ENCODE measurements at places on chromosomes 7 and 10.

DNA sequence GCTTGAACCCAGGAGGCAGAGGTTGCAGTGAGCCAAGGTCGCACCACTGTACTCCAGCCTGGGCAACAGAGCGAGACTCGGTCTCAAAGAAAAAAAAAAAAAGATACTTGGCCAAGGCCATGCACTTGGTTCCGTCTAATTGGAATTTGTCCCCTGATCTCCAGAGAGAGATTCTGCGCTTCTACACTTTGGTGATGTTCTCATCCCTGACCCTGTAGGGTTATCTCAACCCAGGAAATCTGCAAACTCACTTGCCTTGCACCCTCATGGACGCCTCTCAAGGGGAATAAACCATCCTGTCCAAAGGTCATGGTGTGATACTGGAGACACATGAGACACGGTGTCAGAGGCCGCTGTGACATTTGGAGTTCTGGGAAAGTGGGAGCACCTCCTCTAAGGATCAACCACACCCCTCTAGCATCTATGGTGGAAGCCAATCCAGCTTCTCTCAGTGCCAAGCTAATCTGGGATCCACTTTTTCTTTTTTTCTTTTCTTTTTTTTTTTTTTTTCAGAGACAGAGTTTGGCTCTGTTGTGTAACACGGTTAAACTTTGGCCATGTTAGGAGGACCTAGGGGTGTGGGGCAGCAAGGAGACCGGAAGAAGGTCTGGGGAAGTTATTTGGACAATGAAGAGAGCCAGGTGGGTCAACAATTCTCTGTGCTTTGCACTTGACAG is 7.8 kb upstream of the POR start:
- no peak for DNase-seq

GRCh38 chr10:128928231-128928836 is 538.7 kb upstream of the MGMT start:
- DNase-seq, result no peak

DNA sequence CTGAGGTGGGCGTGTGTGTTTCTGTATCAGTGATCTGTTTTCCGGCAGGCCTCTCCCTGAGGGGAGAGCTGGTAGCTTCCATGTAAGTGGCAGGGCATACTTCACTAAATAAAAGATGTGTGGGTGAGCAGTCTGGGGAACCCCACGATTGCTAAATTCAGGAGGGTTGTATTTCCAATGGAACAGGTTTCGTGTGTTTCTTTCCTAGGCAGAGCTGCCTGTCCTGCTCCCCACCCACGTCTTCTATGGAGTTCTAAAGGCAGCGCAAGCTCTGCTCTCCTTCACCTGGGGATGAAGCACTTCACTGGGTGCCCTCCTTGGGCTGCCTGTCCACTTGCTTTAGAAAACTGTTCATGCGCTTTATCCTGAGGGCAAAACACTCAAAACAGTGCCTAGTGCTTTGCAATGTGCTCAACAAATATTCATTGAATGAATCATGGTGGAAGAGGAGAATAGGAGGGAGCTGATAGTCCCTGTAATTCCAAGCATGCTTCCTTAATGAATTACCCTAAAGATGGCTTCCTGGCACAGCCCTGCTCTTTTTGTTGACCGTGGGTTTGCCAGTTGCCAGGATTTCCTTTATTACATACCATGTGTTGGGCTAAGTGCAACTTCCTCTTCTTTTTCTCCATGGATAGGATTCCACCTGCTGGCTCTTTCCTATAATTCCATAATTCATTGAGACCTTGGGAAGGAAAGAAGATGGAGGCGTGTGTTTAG is 50.6 kb upstream of the SRPK2 start:
- no peak for DNase-seq

- no peak for DNase-seq
These were observed 131.9 kb downstream of the TRRAP start for GRCh38 chr7:99010281-99010680.

GRCh38 chr10:88028654-88029053 is 165.2 kb downstream of the PTEN start:
- no peak for DNase-seq

DNA sequence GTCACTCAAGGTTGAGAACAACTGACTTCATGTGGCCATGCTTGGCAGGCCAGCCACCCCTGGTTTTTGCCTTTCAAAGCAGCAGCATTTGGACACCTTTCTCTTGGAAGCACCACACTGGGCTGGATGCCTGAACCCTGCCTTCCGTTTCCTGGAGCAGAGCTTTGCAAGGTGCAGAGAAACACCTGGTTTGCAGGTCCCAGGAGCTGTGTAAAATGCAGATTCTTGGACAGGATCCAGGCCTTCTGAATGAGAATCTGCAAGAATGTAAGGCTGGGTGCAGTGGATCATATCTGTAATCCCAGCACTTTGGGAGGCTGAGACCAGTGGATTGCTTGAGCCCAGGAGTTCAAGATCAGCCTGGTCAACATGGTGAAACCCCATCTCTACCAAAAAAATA is 18.0 kb upstream of the DUSP5 start:
- DNase-seq, result no peak

GRCh38 chr10:3745521-3745920 is 39.5 kb downstream of the KLF6 start:
- no peak for DNase-seq

DNA sequence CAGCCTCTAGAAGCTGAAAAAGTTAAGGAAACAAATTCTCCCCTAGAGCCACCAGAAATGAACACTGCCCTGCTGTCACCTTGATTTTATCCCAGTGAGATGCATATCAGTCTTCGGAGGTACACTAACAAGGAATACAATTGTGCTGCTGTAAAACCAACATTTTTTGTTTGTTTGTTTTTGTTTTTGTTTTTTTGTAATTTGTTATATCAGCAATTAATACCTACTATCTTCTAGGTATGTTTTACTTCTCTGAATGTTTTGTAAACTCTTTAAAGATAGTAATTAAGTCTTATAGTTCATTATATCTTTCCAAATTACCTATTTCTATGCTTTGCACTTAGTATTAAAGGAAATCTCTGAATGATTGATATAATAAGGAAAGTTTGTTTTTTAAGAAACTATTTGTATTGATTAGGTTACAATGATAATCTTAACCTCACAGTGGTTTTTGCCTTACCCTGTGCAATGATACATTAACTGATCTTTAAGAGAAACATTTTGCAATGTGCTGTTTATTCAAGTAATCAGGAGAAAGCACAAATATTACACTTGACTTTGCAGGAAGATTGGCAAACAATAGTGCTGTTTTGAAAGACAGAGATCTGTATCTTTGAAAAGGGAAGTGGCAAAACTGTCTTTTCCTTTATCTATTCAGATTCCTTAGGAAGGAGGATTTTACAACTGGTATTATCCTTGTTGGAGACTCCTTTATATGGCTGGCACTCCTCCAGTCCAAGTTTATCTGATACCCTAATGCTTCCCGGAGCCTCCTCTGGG is 11.3 kb upstream of the HGF start:
- no peak for DNase-seq

DNA sequence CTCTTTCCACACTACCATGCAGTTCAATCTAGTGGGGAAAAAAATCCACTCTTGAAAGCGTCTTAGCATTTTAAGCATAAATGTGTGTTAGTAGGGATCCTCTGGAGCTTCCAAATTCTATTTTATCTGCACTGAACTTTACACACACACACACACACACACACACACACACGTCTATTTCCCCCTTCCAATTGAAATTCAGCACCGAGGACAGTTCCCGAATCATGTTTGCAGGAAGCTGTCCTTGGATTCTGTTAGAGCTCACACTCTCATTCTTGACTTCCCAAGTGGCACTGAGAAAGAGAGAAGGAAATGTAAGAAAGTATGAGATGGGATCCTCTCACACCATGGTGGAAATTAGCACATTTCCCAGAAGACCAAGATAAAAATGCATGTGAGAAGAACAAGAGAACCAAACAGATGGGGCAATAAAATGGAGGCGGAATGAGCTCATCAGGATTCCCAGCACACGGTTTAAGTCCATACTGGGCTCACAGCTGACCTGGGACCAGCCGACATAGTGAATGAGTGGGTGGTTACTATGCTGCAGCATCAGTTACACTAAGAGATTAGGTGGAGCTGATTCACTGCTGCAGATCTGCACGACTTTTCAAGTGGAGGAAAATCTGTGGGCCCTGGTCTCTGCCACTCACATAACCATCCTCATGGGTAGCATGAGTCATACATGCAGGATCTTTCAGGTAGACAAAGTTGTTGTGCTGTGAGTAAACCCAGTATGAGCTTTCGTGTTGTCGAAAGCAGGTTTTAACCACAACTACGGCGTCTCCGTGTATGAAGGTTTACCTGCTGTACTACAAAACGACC is 3.3 kb upstream of the NPTX2 start:
- DNase-seq, result no peak

- DNase-seq, result no peak
These were observed 29.4 kb upstream of the ANLN start for GRCh38 chr7:36360244-36360643.

DNA sequence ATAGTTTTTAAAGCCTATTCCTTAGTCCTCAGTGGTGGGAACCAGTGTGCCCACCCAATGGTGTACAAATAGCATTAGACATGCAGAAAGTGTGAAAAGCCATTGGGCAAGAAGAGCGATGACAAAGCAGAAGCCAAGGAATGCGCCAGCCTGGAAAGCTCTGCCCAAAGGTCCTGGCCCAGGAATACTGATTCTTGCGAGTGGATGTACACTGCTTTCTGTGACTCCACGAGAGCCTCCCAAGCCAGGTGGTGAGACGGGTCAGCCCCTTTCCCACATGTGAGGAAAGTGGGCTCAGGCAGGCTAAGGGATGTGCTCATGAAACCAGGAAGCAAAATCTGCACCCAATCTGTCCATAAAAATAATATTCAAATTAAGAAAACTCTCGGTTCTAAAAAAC is 106.6 kb downstream of the ADCY1 start:
- no peak for DNase-seq

DNA sequence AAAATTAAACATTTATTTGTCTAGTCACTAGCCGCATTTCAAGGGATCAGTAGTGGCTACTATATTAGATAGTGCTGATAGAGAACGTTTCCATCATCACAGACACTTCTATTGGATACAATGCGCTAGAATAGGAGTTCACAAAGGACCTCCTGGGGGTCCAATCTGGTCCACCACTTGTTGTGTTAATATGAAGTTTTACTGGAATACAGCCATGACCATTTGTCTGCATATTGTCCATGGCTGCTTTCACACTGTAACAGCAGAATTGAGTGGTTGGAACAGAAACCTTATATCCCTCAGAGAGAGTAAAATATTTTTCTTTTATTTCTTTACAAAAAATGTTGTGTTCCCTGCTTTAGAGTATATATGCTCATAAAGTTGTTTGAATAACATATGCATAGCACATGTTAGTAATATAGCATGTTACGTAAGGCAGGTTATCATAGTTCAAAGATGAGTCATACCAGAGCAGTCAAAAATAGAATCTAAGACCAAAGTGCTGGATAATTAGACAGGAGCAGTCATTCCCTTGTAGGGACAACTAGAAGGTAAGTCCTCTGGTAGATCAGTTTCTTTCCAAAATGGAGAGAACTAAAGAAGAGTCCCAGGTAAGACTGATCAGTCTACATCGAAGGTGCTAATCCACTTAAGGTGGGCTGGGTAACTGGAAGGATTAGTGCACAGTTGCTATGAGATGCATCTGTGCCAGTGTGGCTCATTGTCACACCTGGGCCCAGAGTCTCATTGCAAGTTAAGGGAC is 14.9 kb downstream of the BZW2 start:
- no peak for DNase-seq

DNA sequence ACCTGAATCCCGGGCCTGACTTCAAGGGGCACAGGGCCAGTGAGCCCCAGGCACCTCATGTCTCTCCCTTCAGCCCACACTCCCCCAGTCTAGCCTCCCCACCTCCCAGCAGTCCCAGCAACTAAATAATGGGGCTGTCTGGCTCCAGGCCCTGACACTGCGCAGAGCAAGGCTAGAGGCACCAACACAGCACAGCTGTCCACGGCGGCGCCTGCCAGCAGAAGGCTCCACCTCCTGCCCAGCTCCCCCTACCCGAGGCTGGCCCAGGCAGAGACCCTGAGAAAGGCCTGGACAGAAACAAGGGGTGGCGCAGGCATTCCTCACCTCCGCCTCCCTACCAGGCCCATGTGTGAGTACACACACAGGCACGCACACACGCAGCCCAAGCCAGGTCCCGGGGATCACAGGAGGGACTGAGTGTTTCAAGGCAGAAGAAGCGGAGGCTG is 6.1 kb downstream of the KCNH2 start:
- no peak for DNase-seq

DNA sequence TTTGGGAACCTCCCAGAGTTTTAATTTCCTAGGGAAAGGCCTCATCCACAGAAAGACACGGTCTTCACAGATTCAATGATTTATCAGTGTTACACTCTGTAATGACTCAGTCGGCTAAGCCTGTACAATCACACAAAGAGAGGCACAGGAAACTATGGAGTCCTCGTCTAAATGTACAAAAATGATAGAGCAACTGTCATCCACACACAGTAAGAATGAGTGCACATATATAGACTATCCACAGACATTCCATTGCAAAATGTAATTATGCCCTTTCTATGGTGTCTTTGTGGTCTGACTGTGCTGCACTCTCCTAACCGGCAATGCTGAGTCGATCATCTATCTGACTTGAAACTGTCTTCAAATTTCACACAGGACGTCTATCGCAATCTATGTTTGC is 3.5 kb upstream of the NAMPT start:
- DNase-seq, result no peak

GRCh38 chr10:126409821-126410220 is 21.5 kb upstream of the ADAM12 start:
- no peak for DNase-seq

DNA sequence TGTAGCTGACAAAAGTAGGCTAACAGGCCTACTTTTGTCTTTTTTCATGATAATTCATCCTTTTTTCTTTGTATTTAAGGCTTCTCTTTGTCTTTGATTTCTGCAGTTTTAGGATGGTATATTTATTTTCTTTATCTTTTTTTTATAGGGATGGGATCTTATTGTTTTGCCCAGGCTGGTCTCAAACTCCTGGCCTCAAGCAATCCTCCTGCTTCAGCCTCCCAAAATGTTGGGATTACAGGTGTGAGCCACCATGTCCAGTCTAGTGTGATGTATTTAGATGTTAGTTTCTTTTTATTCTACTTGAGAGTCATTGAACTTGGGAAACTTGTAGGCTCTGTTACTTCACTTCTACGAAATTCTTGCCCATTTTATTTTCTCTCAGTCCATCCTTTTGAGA is 35.4 kb downstream of the TRIM24 start:
- no peak for DNase-seq

GRCh38 chr10:50580262-50580891 is 43.4 kb downstream of the SGMS1 start:
- DNase-seq, result no peak
